ENCODE measurements at places on chromosomes 12 and 14. TPM values are rescaled to one million over a fixed set of nuclear protein-coding genes. Genes with fewer than 3 reads are reported as not detected.

Gene OTUB2
- 7.7 TPM for total RNA-seq

Gene GPRC5D
- total RNA-seq: not detected

Gene GPR65
- total RNA-seq: not detected

Gene FNTB
- 28.1 TPM for total RNA-seq

Gene DACT1
- 0.40 TPM for total RNA-seq

Gene TSPAN8
- 1.3 TPM for total RNA-seq

Gene RNASE12
- total RNA-seq: not detected

Gene FAM186B
- total RNA-seq: 1.1 TPM

Gene DEPDC4
- total RNA-seq: 2.0 TPM

Gene KRT3
- total RNA-seq: 0.33 TPM

Gene RIN3
- 4.8 TPM for total RNA-seq

Gene PLA2G1B
- total RNA-seq: not detected

Gene IFI27L2
- total RNA-seq: 29.3 TPM

Gene RNF10
- 79.7 TPM for total RNA-seq

Gene LRRC10
- not detected for total RNA-seq

Gene KLHL33
- 0.17 TPM for total RNA-seq

Gene ACVRL1
- total RNA-seq: 0.40 TPM

Gene AKAP5
- total RNA-seq: 0.58 TPM

Gene FITM1
- total RNA-seq: not detected

Gene LPCAT3
- total RNA-seq: 21.5 TPM

Gene GDF3
- total RNA-seq: not detected

Gene HVCN1
- total RNA-seq: 3.3 TPM

Gene TSHR
- not detected for total RNA-seq

Gene TMTC1
- total RNA-seq: 5.8 TPM

Gene KIF26A
- total RNA-seq: 3.1 TPM

Gene PCK2
- 11.6 TPM for total RNA-seq

Gene LTBP2
- 17.4 TPM for total RNA-seq

Gene PHLDA1
- 181 TPM for total RNA-seq

Gene GLIPR1L1
- not detected for total RNA-seq

Gene TRHDE
- total RNA-seq: 17.7 TPM

Gene CFAP73
- not detected for total RNA-seq

Gene FIGNL2
- total RNA-seq: not detected

All from PC-3 (cell line).